ENCODE measurements at places on chromosomes 1 and 21.
A peak's percentile ranks its signal among the peaks of the same experiment; 100 is the strongest.

DNA sequence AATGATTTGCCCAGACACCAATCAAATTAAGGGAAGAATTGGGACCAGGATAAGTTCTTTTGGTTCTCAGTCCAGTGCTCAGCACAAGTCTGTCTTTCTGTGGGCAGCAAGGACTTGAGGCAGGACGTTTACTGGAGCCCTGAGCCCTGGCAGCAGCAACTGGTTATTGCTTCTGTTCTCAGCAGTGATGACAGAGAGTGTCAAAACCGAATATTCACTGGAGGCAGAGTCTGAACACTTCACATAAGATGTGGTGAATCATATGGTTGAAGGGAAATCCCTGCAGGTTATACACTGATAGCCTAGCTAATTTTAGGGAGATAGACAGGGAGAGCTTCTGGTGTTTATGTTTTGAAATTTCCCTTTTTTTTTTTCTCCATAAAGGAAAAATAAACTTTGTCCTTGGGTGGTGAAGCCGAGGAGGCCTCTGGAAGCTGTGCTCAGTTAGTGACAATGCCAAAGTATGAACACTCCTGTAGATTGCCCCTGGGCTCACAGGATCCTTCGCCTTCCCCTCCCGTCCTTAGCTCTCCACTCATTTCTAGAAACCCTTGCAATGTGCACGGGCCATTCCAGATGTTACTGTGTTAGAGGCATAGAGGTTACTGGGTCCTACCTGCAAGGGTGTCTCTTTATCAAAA is 26.3 kb upstream of the TSPAN2 start:
- no peak for DNase-seq

DNA sequence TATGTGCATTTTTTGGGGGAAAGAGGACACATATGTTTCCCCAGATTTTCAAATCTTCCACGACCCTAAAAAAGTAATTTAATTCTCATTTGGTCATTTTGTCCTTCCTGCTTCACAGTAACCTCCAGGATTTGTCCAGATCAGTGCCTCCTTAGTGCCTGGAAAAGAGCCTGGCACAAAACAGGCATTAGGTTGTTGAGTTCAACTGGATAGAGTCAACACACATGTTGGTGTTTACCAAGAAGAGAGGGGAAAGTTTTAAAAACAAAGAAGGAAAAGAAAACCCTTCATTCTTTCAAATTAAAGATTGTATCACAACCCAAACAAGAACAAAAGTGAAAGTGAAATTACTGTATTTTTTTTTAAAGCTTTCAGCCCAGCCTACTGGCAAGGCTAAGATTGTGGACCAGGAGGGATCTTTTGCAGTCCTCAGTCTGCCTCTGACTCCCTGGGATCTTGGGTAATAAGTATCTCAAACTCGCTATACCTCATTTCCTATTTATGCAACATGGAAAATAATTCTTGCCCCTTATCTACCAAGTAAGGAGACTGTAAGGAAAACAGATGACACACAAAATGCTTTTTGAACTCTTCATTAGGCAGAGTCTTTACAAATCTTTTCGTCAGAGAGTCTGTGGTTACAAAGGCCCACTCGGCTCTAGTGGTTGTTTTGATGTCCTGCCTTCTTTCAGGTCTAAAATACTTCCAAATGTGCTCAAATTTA is 57.8 kb downstream of the ZNF281 start:
- DNase-seq, result no peak

DNA sequence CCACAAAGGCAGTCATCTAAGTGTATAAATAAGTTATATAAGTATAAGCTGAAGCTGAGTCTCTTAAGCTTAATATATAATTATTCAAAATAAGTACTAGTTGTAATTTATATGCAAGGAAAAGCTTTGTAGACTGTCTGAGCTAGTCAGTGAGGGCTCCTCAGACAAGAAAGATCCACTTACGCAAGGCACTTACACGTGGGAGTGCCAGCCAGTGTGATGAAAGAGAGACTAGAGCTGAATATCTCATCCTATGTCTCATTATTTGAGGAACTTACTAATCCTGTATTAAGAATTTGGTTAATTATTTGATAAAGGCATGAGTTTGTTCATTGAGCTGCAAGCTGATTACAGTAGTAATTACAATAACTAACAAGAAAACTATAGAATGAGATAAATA is 146.9 kb downstream of the PDE4B start:
- DNase-seq, result peak; percentile 29

GRCh38 chr1:17260738-17261137 is 11.8 kb downstream of the PADI3 start:
- DNase-seq, result no peak

DNA sequence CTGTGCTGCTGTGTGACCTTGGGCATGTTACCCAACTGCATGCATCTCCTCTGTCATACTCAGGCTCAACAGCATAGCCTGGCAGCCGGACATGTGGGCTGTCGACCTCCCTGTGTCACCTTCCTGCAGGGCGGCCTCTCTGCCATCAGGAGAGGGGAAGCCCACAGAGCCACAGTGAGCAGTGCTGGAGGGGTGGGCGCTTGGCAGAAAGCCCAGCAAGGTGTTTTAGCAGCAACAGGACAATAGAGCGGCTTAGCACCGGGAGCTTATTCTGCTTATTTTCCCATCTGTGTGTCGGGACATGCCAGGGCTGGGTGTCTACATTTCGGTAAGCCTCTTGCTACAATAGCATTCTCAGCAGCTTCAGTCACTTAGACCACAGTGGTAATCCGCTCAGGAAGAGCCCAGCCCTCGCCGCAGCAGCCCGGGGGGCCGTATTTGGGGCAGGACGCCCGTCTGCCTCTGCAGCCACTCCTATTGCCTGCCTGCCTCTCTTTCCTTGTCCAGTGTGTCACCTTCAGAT is 22.8 kb upstream of the CDK18 start:
- no peak for DNase-seq

- DNase-seq, result no peak
Measured at GRCh38 chr21:44888581-44889550, 15.4 kb upstream of the PTTG1IP start.

- peak; percentile 10 for DNase-seq
Measured at GRCh38 chr1:204647114-204647804, 38.3 kb downstream of the LRRN2 start.

- no peak for DNase-seq
Measured at GRCh38 chr1:20867062-20867461, 80.0 kb upstream of the HP1BP3 start.

- no peak for DNase-seq
Measured at GRCh38 chr1:213035573-213035972, 15.5 kb upstream of the RPS6KC1 start.

DNA sequence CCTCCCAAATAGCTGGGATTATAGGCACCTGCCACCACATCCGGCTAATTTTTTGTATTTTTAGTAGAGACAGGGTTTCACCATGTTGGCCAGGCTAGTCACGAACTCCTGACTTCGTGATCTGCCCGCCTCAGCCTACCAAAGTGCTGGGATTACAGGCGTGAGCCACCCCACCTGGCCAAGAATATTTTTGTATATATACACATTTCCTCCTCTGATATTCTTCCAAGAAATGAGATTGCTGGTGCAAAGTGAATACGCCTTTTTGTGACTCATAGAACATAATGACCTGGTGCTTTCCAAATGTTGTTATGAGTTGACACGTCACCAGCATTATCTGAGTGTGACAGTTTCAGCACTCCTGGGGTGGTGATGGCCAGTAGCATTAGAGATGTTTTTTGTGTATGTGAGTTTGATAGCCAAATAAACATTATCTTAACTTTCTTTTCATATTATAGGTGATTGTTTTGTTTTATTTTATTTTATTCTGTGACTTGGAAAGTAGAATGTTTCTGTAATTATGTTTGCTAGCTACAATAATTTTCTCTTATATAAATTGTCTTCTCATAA is 54.9 kb downstream of the KCNK1 start:
- DNase-seq, result no peak

- DNase-seq, result no peak
Measured at GRCh38 chr1:76335882-76336281, 261.3 kb downstream of the ST6GALNAC3 start.

DNA sequence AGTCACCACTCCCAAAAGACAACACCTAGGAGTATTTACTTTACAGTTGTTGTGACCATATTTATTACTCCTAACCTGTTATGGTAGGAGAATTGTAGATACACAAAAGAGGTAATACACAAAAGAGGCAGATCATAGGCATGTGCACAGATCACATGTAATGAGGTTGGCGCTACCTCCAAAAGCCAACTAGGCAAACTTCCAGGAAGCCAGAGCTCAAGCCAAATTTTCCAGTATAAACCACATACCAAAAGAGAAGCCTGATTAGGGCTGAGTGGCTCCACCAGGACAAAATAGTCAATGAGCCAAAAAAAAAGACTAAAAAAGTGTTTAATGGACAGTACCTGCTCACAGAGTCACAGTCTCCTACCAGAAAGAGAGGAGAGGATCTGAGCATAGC is 195.0 kb upstream of the PBX1 start:
- no peak for DNase-seq

DNA sequence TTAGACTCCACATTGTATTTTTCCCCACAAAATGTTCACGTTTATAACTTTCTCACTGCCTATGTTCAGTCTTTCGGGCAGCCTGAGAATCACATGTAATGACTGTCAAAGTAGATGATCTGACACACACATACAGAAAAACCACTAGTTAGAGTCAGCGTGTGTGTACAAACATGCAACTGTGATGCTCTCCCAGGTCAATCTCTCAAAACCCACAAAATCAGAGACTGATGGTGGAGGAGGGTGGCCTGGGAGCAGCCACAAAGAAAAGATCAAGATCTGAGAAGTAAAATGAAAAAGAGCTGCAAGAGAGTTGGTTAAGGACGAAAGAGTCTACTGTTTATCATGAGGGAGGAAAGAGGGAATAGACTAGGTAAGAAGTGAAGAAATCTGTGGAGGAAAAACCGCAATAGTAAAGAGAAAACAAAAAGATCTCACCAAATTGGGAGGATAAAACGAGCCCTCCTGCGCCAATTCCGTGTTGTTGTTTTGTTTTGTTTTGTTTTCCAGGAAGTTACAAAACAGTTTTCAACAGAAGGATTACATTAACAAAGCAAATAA is 2.3 kb downstream of the EGLN1 start:
- no peak for DNase-seq

DNA sequence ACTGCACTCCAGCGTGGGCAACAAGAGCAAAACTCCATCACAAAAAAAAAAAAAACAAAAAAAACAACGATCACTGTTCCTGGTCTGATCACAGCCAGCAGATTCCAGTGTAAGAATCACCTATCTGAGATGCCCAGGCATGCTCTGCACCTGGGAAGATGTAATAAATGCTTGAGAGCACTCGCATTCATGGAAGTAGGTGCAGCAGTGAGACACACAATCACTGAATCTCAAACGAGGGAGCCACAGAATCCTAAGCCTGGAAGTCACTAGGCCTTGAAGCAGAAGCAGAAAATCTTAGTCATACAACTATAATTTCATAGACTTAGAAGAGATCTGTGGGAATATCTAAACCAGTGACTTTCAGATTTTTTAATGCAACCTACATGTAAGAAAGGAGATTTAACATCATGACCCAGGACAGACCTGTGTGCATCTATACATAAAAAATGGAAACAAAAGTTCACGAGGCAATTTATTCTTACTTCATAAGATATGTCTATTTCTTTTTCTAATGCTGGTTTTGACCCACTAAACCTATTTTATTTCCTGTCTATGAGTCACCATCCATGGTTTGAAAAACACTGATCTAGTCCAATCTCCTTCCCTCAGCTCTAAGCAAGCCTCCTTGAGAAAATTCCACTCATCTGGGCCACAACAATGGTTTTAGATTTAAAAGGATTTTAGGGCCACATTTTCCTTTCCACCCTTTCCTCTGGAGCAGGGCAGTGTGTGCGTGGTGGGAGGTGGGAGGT is 30.4 kb downstream of the RIMS3 start:
- no peak for DNase-seq

DNA sequence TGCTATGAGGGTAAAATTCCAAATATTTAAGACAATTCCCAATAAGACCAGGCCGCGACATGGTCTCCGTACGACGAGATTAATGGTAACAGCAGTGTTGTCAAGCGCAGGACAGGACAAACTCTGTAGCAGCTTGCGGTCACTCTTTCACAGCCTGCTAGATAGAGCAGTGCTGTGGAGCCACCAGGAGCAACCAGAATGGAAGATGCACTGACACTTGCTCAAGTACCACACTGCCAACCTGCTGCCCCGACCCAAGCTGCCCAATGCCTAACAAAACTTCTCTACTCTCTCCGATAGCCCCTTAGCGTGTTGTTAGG is 636 bp downstream of the WARS2 start:
- DNase-seq, result no peak

DNA sequence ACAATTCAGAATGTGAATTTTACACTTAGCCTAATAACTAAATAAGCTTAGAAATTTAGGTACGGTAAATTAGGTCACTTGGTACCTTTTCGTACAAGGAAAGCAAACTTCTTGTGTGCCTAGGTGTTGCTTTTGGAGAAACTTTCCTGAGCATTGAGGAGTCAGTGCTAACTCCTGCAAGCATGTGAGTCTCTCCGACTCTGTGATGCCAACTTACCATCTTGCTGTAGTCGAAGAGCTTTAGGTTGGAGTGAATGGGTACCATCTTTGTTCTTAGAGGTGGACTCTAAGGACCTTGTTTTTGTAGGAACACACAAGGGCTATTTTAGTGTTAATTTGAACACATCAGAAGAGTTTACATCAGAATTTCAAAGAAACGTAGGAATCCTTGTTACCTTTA is 688.9 kb downstream of the USP25 start:
- DNase-seq, result no peak

GRCh38 chr1:53543130-53543777 is 84.1 kb downstream of the DMRTB1 start:
- peak; percentile 60 for DNase-seq
